Natural killer cell treated with Interleukin-12 subunit alpha and Interleukin-12 subunit beta and Interleukin-15 and Interleukin-18, amount 100 ng/mL, for 72 hours (primary cell): ENCODE measurements at places on chromosomes 5 and 9.

DNA sequence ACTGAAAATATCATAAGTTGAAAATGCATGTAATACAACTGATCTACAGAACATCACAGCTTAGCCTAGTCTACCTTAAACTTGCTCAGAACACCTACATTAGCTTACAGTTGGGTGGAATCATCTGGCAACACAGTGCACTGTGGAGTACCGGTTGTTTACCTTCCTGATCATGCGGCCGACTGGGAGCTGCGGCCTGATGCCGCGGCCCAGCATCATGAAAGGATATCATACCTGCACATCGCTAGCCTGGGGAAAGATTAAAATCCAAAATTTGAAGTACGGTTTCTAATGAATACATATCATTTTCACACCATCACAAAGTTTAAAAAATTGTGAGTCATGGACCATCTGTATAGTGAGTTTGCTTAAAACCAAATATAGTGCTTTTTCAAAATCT, 1.8 kb downstream of the HACD4 start:
- DNase-seq: no peak

DNA sequence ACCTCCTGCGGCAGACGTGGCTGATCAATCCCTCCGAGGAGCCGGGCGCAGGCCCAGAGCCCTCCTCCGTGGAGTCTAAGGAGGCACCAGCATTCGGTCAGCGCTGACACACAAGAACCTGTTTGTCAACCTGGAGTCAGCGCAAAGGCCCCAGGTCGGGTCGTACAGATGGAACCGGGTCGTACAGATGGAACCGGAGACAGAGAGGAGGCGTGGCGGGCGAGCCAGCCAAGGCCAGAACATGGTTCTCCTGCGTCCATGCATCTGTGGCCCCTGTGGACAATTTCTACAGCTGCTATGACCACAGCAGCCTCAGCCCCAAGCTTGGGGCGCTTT, 125.1 kb upstream of the SARDH start:
- DNase-seq: no peak

DNA sequence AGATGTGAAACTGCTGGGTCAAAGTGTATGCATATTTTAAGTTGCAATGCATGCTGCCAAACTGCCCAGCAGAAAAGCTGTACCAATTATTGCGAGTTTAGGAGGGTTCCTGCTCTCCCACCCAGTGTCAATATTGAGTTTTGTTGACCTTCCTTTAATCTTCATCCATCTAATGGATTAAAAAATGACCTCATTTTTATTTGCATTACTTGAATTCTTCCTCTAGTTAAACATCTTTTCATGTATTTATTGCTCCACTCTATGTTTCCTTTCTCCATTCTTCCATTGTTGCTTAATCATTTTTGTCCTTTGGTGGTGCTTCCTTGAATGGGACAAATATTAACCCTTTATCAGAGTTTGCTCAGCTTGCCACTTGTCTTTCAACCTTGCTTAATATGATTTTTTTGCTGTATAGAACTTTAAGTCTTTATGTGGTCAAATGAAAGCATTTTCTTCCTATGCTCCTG, 32.4 kb downstream of the TLE1 start:
- no peak for DNase-seq

DNA sequence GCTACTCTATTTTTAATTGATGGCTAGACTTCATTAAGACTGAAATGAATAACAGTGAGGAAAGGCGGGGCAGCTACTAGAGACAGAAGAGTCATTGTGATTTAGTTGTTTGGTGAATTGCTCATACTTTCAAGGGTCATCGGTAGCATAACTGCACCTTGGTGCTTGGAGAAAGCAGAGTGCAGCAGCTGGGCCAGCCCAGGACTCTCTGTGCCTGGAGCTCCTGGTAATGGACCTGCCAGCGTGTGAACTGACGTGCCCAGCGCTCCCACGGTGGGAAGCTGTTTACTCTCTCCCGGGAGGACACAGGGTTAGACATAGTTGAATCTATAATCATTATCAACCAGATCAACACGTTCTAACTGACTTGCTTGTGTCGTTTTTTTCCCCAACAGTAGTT, 42.9 kb downstream of the LURAP1L start:
- DNase-seq: no peak

- DNase-seq: no peak
These were observed 7.3 kb upstream of the PTGER4 start for GRCh38 chr5:40672425-40672824.

- no peak for DNase-seq
These were observed 24.1 kb downstream of the PHF2 start for GRCh38 chr9:93600504-93600903.

DNA sequence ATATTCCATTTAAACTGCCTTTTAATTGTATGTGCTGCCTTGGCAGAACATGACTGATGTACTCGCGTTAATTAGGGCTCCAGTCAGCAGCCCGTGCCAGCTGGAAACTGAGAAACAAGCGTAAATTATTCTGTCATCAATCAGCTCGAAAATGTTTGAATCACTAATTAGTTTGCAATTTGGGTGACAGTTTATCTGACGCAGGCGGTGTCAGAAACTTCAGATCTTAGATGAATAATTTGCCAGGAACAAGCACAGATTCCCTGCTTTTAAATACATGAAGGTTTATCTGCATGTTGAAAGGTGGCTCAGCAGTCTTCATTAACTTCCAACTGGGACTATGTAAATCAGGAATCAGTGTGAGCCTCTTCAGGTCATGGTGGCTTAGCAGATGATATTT, 176.0 kb upstream of the TLE4 start:
- no peak for DNase-seq

DNA sequence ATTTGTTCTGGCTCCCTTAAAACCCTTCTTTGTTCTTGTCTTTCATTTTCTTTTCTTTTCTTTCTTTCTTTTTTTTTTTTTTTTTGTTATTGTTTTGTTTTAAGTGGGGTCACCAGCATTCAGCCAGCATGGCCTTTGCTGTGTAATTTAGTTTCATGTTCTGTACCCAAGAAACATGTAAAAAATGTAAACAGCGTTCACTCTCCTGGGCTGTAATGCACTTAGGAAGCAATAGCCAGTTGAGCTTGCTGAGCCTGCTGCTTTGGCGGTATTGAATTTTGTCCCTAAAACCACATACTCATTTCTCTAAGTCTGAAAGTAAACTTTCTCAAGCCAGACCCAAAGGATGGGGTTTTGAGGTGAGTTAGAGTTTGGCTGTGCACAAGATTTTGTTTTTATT, 158.6 kb downstream of the PAPPA start:
- no peak for DNase-seq

- no peak for DNase-seq
These were observed 971 bp downstream of the TMEM267 start for GRCh38 chr5:43482490-43483297.

DNA sequence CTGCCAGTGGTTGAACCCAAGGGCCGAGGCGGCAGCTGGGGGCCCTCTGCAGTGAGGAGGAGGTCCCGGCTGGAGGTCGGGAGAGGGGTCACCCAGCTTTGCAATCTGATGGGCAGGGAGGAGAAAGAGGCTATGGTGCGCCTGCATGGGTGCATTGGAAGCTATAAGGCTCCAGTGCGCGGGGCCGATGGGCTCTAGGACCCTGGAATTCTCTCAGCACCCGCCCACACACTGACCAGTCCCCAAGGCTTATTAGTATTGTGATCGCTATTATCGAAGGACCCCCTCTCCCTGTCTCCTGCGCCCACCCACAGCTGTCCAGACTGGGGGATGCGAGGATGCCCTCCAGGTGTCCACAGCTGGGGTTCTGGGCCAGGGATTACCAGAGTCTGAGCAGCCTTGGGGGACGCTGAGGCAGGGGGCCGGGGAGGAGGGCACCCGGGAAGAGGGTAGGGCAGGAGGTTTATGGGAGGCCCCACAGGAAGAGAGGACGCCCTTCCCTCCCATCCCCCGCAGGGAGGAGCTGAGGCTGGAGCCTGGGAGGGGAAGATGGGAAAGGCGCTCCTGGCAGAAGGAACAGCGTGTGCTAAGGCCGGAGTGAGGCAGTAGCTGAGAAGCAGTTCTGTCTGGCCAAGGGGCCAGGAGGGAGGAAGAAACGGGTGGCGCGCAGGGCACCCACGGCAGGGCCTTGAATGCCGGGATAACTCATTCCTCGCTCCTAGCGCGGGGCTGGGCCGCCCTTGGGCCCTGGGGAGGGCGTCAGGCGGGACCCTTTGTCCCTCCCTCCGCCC, 24.2 kb downstream of the C9orf50 start:
- no peak for DNase-seq

GRCh38 chr5:95668216-95668615, 14.6 kb downstream of the SPATA9 start:
- no peak for DNase-seq

DNA sequence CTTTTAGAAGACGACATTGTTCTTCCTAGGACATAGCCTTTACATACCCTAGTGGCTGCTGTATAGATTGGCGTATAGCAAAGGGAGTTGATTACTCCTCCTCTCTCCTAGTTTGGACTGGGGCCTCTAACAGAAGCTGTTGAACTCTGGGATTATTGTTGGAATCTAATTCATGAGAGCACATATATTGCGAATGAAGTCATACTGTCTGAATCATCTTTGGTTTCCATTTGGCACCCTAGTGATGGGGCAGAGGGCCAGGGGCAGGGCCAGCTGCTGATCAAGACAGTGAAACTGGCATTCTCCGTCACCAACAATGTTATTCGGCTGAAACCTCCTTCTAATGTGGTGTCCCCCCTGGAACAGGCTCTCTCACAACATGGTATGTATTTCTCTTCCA, 40.3 kb downstream of the NUP188 start:
- no peak for DNase-seq

- DNase-seq: no peak
These were observed 58.8 kb downstream of the C9orf153 start for GRCh38 chr9:86200599-86201162.

GRCh38 chr5:57186194-57186593, 12.3 kb downstream of the GPBP1 start:
- DNase-seq: no peak

DNA sequence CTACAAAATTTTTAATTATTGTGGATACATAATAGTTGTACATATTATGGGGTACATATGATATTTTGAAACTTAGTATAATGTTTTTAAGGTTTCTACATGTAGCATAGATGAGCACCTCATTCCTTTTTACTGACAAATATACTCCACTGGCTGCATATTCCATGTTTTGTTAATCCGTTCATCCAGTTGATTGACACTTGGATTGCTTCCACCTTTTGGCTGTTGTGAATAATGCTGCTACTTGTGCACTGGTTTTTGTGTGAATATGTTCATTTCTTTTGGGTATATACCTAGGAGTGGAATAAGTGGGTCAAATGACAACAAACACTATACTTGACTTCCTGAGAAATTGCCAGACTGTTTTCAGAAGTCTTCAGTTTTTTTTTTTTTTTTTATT, 2.8 kb upstream of the ENTREP1 start:
- DNase-seq: no peak

DNA sequence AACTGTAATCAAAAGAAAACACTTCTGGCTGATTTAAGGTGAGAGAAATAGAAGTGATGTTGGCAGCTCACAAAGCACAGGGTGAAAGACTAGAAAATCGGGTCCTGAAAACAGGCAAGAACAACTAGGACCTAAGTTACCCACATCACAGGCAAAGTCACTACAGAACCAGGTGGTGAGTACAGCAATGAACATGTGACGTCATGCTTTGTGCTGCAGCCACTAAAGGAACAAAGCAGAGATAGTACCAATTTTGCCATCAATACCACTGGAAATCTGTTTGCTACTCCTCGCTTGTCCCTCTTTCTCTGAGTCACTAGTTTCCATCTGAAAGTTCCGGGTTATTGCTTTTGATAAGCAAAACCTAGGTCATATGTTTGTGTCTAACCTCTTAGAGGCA, 326.7 kb downstream of the GABRB2 start:
- DNase-seq: no peak

DNA sequence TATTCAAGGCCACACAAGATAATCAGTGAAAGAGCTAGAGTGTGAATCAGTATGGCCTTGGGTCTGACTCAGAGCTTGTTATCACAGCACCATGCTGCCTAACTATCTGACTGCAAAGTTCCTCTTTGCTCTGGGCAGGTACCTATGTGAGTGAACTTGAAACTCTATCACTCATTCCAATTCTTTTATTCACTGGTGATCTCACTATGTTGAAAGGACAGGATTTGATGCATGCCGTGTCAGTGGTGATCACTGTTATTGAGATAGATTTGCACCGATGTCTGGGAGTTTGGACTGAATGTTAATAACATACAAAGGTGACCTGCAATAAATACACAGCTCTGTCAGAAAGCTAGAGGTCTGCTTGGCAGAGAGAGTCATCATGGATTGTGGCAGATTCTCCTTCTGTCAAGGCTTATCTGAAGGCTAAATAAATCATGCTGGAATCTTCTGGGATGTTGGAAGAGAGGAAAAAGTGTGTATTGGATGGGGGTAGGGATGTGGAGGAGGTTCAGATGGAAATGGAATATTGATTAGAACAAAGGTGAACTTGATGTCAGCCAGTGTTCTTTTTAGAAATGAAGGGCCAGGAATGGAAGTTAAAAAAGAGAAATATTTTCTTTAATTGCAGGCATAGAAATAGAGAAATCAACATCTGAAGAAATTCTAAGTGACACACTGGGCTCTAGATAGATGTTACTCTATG, 91.8 kb upstream of the TNC start:
- DNase-seq: no peak

- DNase-seq: no peak
These were observed 49.0 kb upstream of the RAPGEF6 start for GRCh38 chr5:131684051-131684450.

DNA sequence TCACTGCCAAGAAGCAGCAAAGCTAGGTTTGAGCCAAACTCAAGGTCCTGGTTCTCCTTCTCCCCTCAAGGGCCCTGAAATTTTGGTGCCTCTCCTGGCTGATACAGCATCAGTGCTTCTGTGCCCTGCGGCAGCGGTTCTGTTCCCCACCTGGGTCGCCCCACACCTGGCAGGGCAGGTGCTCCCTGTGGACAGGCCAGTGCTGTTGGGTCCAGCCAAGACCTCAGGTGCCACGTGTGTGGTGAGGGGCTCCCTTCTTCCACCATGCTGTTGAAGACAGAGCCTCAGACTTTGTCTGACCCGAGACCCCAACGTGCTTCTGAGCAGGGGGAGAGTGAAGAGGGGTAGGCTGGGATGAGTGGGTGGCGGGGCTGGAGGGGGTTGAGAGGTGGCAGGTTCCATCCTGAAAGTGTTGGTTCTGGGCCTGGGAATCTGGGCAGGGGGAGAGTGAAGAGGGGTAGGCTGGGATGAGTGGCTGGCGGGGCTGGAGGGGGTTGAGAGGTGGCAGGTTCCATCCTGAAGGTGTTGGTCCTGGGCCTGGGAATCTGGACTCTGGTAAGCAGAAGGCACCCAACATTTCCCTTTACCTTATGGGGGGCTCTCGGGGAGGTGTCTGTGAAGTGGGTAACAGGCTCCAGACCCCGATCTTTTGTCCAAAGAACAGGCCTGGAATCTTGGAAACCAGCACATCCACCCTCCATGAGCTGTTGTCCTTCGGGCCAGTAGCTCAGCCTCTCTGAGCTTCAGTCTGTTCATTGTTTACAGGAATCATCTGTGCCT, 2.3 kb downstream of the PLEKHG4B start:
- no peak for DNase-seq

- no peak for DNase-seq
These were observed 20.1 kb downstream of the IPO11 start for GRCh38 chr5:62432621-62433064.

DNA sequence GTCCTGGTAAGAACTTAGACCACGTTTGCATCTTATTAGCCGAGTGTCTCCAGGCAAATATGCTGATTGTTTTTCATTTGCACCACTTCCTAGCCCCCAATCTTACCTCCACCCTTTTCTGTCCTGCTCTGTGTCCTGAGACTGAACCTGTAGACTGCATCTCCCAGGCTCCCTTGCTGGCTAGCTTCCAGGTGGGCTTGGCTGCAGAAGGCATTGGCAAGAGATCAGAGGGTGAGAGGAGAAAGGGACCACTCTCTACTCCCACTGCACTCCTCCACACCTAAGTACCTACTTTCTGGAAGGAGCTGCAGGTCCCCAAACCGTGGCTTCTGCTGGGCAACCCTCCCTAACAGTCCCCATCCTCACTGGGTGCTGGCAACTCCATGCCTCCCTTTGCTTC, 59.9 kb upstream of the XPA start:
- DNase-seq: no peak
